Stimulated activated CD8-positive, alpha-beta memory T cell treated with anti-CD3 and anti-CD28 coated beads, Interleukin-2, amount 100 ng/mL, for 1 hour (primary cell): ENCODE measurements at places on chromosomes 2 and 18.
A peak's percentile ranks its signal among the peaks of the same experiment; 100 is the strongest.

DNA sequence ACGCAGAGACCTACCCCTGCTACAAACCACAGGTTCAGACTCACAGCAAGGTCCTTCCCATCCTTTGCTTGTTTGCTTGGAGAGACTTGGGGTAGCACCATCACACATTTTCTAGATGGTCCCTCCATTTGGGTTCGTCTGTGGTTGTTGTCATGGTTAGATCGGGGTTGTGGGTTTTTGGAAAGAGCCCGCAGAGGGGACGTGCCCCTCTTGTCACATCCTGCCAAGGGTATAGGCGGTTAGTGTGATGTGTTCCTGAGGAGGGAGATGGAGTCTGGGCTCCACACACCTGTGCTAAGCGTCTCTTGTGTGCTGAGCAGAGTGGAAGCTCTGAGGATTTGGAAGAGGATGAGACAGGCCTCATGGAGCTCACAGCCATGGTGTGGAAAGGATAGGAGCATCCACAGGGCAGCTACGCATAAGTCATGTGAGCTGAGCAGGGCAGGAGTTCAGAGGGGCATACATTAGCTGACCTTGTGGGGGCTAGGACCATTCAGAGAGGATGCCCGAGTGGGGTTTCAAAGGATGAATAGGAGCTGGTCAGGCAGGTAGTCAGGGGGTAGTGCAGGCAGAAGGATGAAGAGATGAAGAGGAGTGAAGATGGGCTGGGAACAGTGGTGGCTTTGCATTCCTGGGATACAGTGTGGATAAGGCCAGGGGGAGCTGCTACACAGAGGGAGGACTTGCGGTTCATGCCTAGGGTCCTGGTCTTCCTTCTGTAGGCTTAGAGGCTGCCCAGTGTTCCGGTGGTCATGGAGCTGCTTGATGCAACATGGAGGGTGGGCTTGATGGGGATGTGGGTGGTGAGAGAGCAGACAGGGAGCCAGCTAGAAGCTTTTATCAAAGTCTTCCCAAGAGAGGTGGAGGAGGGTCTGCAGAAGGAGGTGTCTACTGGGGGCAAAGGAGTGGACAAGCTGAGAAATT, 62.9 kb downstream of the ACKR3 start:
- no peak for DNase-seq

DNA sequence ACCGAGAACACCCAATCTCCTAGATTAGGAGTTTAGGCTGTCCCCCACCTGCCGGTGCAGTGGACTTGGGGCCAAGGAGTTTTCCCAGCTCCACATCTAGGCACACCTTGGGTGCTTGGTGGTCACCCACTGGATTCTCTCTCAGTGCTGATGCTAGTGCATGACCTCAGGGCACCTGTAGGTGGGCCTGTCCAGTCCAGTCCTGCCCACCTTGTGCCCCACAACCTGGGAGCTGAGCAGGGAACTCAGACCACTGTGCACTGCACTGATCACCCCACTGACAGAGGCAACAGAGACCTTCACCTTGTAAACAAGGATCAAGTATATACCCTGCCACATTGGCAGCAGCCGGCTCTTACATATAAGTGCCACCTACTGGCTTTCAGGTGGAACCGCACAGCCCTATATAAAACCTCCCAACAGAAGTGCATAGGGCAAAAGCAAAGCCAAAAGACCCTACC, 12.7 kb upstream of the CDH19 start:
- DNase-seq = no peak

DNA sequence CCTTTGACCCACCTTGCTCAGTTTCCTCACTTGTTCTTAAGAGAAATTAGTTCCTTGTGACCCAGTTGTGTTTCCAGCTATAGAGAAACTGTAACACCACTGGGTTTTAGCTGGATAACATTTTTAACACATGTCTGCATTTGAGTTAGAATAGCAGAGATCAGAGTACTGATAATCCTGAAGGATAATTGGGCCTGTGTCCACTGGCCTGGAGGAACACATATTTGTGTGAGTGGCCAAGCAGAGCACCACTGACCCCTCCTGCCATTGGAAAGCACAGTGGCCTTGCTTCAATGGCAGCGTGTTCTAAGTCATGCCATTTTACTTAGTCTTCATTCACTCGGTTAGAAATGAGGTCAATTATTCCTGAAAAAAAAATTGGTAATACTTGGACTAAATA, 42.6 kb downstream of the PKP4 start:
- DNase-seq = no peak

- no peak for DNase-seq
Measured at GRCh38 chr2:142603759-142604158, 273.7 kb upstream of the KYNU start.

DNA sequence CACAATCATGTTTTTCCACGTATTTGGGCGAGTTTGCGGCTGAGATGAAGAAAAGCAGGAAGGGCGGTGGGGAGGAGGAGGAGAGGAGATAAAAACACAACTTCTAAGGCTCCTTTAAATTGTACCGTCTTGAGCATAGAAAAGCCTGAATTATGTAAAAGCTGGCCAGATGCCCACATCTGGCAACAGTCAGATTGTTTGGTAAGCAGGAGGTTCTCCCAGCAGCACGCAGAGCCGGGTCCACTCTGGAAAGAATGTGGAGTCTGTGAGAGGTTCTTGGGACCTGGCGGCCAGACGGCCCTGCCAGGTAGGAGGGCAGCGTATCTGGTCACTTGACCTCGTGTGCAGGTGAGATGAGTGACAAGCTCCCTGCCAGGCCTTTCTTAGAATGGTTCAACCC, 215.3 kb upstream of the APCDD1 start:
- DNase-seq = no peak

GRCh38 chr2:211737282-211737681, 801.3 kb downstream of the ERBB4 start:
- DNase-seq = no peak

- DNase-seq = no peak
Measured at GRCh38 chr18:61991201-61991600, 98.4 kb upstream of the RNF152 start.

DNA sequence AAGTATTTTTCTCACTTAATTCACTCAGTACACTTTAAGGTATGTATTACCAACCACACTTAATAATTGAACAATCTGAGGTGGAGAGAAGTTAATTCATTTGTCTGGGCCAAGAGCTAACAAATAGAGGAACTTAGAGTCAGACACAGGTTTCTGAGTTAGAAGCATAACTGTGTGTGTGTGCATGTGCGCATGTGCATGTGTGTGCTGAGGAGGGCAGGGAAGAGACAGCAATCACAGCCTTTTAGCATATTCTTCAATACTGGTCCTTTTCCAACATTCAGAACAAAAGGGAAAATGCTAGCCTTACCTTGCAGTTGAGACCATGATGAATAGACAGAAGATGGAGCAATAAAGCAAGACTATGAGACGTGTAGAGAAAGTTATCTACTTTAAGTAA, 136.2 kb upstream of the ATP5MC3 start:
- no peak for DNase-seq

GRCh38 chr2:215407061-215407460, 28.8 kb downstream of the FN1 start:
- DNase-seq = no peak

- DNase-seq = no peak
Measured at GRCh38 chr18:7711495-7711894, 144.4 kb downstream of the PTPRM start.

GRCh38 chr18:8730080-8730827, 24.9 kb downstream of the MTCL1 start:
- DNase-seq = no peak

DNA sequence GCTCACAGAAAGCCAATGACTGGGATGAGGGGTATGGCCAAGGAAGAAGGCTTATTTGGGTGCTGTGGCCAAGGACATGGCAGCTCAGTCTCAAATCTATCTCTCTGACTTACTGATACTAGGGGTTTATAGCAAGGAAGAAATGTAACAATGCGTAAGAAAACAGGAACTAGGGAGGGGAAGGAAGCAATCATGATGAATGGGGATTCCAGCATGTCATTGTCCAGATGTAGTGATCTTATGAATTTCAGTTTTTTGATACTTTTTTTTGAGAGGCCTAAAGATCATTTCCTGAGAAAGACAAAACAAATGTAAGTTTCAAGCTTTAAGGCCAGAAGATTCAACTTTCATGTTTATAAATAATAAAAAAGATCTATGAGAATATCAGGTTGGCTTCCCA, 298.6 kb upstream of the FAM98A start:
- DNase-seq = no peak

GRCh38 chr18:32274307-32274706, 84.5 kb downstream of the MEP1B start:
- no peak for DNase-seq

DNA sequence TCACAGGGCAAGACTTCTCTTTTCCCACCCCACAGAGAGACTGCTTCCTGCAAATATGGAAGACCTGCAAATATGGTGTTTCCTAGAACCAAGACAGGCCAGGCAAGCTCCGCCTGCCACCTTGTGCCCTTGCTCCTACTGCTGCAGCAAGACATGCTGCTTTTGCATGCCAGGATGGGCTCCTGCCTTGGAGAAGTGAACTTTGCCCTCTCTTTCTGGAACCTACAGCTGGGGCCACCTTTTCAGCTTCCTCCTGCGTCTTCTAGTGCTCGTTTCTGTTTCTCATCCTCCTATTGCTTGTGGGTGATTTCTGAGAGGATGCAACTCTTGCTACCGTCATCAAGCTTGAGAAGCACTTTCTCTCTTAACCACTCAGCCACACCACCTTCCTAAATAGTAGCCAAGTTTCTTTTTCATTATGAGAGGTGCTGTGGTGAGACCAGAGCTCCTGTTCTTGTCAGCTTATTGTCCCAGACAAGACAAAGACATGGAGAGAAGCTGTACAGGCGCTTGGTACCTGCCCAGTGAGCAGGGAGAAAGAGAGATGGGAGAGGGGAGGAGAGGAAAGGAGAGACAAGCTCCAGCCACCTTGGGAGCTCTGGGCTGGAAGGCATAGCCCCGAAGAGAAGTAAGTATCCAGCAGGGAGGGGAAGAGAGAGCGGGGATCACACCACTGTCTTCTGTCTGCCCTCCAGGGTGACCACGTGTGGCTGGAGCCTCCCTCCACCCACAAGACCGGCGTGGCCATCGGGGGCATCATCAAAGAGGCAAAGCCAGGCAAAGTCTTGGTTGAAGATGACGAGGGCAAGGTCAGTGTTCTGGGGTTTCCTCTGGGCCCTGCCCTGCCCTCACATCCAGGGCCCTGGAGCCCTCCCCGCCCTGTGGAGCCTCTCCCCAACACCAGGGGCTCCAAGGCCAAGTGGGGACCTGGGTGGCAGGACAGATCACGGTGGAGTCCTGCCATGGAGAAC, 28.3 kb downstream of the MYO7B start:
- no peak for DNase-seq

DNA sequence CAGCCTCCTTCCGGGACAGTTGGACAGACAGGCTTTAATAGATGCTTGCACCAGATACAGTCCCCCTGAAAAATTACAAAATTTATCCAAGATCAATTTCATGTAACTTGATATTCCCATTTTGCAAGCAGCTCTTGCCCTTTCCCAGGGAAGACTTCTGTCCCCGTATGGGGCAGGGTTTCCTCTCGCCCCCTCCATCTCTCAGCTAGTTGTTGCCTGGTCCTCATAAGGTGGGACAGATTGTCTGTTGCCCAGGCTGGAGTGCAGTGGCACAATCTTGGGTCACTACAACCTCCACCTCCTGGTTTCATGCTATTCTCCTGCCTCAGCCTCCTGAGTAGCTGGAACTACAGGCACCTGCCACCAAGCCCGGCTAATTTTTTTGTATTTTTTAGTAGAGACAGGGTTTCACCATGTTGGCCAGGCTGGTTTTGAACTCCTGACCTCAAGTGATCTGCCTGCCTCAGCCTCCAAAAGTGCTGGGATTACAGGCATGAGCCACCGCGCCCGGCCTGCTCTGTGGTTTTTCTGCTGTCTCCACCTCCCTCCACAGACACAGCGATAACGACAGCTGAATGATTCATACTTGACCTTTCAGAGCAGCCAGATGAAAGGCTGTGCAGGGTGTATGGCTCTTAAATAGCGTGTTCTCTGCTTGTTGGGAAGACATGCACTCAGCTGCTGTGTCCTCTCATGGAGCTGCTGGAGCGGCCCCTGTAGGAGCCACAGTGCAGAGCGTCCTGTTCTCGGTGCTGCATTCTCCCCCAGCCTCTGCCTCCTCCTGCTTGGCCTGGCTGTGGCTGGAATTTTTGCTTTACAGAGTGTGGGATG, 61.4 kb downstream of the TTC39C start:
- peak; percentile 42 for DNase-seq

- no peak for DNase-seq
Measured at GRCh38 chr2:14828223-14828622, 195.7 kb downstream of the LRATD1 start.

DNA sequence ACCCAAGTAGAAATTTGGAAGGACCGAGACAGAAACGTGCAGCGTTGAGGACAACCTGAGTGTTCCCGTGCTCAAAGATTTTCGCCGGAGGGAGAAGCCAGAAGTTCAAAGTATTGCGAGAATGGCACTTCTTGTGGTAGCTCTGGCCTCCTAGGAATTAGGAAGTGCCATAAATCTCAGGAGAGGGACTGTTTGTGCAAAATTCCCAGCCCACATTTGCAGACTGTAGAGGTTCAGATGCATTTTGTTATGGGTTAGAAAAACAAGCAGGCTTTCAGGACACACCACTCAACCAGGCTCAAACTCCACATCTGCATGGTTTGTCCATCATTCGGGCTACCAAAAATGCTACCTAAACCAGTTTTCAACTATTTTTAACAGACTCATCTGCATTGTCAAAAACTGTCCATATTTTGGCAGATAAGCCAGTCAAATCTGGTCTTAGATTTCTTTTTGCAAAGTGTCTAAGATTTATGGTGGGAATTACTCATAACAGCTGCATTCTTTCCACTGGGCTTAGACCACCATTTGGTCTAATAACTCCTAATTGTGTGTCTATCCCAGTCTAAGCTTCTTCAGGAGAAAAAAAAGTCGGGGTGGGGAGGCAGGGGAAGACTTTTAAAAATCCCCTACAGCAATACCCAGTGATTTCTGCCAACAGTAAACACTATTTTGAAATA, 422.9 kb downstream of the ARHGAP15 start:
- DNase-seq = no peak

DNA sequence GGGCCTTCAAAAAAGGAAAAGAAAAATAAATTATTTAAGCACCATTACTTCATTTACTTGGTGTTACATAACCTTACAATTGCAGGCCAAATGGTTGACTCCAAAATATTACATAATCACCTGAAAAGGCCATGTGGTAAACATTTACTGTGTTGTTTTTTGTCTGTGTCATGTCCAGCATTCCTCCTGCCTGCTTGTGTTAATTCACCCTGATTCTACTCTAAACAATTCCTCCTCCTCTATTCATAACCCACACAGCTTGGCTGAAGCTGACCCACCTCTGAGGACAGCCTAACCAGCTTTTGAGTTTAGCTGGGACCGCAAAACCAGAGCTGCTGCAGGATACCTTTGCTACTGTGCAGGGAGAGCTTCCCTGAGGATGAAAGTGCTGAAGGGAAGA, 35.4 kb downstream of the TMX3 start:
- no peak for DNase-seq

DNA sequence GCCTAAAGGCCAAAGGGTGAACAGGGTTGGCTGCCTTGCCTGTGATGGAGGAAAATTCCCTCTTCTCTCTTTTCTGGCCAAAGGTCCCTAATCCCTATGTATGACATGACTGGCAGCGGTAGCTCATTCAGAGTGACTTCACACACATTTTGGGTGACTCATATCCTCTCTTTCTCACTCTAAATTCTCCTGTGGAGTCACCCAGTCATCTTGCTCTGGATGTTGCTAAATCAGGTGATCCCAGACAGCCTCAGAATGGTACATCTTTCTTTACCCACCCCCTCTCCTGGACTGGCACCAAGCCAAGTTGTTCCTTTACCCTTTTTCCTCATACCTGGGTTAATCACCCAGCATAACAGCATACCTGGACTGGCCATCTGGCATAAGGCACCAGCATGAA, 77.2 kb downstream of the NEURL3 start:
- no peak for DNase-seq
